ENCODE measurements at places on chromosomes 12 and 14.

- no peak for DNase-seq
Measured at GRCh38 chr14:93869427-93869826, 57.7 kb upstream of the FAM181A start.

GRCh38 chr12:88579601-88580050 lies 645 bp downstream of the KITLG start:
- no peak for DNase-seq

DNA sequence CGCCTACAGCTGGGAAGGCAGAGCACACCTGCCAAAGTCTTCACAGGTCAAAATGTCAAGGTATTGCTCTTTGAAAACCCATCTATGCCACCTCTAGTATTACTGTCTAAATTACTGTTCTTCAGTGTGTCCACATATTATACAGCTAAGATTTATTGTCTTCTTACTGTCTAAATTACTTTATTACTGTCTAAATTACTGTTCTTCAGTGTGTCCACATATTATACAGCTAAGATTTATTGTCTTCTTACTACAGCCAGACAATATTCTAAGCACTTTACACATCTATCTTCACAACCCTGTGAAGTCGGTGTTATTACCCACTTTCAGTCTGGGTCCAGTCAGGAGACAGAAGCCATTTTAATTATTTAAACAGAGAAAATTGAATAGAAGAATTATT lies 173.9 kb downstream of the MYRFL start:
- DNase-seq = no peak

- DNase-seq = no peak
Measured at GRCh38 chr12:6767353-6768319, 1.5 kb downstream of the PTMS start.

- DNase-seq = no peak
Measured at GRCh38 chr12:101935890-101936746, 58.7 kb downstream of the DRAM1 start.

DNA sequence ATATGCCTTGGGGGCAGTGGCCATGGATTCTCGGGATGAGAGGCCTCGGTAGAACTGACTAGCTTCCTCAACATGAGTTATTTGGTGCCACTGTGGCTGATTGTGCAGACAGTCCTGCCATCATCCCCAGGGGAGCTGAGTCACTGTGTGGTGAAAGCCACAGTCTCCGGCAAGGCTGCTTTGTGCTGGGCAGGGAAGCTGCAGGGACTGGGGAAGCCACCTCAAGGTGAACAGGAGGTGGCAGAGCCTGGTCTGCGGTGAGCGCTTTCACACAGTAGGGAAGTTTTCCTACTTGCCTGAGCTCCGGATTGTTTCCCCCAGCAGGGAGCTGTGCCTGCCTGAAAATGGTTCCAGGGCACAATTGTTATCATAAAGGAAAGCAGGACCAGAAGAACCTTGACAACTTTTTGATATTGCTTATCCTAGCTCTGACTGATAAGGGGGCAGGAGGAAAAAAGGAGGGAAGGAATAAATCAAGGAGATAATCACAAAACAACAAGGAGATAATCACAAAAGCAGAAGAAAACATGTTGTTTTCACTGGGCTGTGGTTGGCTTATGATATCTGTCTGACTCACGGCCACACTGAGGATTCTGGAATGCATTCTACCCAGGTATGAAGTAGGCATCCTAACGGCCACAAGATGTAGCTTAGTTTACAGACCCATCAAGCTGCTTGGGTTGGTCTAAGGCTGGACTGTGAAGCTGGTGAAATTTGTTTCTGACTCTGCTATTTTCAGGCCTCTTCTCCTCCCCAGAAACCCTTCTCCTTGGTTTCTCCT lies 32.2 kb upstream of the GNG2 start:
- peak; percentile 68 for DNase-seq

GRCh38 chr14:80419769-80420168 lies 208.5 kb upstream of the DIO2 start:
- no peak for DNase-seq

DNA sequence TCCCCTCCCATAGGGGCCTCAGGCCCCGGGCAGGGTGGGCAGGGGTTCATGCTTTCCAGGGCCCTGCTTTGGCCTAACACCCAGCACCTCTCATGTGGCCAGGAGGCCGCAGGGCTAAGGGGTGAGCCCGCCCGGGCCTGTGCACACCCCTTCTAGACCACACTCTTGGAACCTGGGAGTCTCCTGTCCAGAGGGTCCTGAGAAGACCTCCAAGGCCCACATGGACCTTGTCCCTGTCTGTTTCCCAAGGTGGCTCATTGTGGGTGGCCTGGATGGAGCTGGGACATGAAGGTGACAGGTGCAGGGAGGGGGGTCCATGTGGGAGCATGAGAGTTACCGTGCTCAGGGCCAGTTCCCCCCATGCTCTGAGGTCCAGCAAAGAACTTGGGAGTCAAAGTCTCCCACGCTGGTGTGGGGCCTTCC lies 11.6 kb downstream of the DLK1 start:
- DNase-seq = no peak

- DNase-seq = no peak
Measured at GRCh38 chr12:53103860-53104305, 597 bp downstream of the SOAT2 start.

DNA sequence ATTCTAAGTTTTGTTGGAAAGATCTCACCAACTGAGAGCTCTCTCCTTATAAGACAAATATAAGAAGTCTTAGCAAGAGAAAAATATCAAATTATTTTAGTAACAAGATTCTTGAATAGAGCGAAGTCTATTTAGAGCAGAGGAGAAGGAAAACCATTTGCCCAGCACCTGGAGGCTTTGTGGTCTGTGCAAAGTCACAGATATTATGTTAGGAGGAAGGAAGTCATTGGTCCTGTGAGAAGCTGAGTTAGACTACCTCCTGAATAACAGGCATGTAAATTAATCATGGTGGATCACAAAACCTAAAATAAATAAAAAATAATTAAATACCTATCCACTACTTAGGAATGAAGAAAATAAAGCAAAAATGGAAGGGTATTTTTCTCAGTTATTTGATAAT lies 38.4 kb upstream of the ATXN7L3B start:
- DNase-seq = no peak

DNA sequence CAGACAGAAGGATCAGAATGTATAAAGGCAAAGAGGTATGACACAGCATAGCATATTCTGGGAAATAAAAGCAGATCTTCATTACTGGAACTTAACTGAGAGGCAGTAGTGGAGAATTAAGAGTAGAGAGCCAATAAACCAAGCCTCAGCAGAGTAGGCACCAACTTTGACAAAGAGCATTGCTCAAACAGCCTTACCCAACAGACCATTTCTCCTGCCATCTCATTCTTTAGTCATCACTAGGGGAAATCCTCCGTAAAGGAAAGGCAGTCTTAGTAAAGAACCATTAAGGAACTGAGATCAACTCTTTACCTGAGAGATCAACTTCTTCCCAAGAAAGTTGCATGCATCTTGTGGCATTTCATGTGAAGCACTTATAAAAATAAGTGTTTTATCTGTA lies 36.6 kb downstream of the SENP1 start:
- no peak for DNase-seq

DNA sequence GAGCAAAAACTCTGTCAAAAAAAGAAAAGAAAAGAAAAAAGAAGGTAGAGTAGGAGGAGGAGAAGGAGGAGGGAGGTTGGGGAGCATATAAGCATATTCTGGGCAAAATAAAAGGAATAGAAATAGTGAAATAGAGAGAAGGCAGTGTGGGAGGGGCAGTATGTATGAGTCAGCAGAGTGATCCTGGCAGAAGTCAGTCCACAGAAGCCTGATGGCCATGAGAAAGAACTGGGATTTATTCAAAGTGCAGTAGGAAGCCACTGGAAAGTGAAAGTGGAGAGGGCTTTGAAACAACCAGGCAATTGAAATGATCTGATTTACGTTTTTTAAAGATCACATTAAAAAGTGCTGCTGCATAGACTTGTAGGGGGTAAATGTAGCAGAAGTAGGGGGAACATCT lies 368.6 kb upstream of the USP15 start:
- no peak for DNase-seq

DNA sequence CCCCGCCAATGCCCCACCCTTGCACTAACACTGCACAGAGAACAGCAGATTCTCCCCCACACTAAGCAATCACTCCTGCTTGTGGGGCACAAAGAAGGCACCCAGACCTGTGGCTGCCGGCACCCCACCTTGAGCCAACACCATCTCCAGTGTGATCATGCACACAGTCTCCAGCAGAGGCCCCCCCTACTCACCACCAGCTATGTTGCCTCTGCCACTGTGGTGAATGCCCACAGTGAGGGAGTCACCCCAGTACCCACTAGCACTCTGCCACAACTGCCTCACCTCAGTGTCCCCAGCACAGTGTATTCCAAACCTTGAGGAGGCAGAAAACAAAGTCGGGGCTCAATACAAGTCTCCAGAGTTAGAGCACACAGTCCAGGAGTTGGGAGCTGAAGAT lies 261.7 kb upstream of the SSTR1 start:
- no peak for DNase-seq

DNA sequence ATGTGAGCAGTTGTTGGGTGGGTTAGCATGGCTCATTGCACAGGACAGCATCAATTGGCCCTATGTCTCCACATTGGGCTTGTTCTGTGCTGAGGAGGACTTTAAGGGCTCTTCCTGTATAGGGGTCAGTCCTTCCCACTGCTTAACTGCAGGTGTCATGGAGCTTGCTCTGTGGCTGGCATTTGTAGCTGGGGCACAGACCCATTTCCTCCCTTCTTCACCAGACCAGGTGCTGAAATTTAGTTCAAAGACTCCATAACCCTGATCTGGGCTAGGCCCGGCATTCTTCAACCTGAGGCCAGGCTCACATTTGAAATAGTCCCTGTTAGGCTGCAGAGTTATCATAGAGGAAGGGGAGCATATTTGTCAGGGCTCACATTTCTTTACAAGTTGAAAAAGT lies 12.8 kb downstream of the CHST11 start:
- DNase-seq = no peak

DNA sequence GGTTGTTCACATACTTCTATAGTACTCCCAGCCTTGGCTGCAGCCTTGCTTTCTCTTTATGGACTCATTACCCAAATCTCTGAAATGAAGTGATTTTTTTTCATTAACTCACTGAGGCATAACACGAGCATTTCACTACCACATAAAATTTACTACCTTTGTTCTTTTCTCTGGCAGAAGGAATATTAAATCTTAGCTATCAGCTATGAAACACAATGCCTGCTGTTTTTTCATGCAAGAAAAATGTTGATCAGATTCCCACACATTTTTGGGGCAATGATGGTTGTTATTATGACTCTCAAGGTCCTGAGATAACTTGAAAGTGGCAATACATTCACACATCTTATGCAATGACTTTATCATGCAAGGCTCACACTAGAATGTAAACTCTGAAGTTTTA lies 225.3 kb upstream of the ATP2B1 start:
- DNase-seq = no peak

DNA sequence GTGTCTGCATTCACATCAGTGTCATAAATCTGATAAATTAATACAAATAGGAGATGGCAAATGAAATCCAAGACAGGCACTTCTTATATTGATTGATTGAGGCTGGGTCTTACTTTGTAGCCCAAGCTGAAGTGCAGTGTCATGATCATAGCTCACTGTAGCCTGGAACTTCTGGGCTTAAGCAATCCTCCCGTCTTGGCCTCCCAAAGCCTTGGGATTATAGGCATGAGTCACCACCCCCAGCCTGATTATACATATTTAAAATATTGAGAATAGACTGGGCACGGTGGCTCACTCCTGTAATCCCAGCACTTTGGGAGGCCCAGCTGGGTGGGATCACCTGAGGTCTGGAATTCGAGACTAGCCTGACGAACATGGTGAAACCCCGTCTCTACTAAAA lies 51.3 kb downstream of the MARK3 start:
- DNase-seq = no peak
